ENCODE measurements at places on chromosomes 3 and 15.

DNA sequence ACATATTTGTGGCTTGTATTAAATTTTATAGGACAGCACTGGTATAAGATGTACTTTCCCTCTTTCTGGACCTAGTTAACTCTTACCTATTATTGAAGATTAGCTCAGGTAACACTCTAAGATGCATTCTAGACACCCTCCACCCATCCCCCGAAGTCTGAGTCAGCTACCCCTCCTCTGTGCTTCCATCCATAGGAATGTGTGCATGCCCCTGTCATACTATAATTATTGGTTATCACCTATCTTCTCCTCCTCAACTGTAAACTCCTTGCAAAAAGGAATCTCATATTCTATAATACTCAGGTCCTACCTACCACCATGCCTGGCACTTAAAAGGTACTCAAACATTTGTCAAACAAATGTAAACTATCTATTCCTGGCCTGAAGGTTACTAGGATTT lies 3.0 kb downstream of the PEAK1 start:
- no peak for DNase-seq

DNA sequence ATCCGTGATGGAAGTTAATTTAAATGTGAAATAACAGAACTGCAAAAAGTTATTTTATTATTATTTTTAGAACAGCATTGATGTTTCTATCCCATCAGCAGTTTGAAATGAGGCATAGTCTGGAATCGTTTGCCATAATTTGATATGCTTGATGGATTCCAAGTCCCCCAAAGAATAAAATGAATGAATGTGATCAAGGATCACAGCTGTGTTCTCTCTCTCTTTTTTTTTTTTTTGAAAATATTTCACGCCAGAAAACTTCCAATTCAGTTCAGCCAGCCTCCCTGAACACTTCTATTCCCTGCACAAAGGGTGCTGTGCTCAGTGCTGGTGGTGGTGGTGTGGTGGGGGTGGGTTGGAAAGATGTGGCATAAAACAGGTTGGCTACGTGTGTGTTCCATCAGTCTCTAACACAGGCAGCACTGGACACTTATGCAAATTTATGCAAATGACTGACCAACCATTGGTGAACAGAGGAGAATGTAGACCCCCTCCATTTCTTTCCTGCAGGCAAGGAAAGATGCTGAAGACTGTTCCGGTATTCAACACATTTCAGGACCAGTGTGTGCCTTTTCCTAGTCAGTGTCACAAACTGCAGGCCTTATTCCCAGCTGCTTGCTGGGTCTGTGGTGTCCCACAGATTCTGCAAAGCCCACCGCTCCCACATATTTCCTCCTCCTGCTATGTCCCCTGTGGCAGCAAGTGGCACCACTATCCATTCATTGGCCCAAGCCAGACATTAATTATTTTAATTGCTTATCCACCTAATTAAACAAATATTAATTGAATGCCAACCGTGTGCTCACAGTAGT lies 10.6 kb downstream of the ARNT2 start:
- DNase-seq = no peak

DNA sequence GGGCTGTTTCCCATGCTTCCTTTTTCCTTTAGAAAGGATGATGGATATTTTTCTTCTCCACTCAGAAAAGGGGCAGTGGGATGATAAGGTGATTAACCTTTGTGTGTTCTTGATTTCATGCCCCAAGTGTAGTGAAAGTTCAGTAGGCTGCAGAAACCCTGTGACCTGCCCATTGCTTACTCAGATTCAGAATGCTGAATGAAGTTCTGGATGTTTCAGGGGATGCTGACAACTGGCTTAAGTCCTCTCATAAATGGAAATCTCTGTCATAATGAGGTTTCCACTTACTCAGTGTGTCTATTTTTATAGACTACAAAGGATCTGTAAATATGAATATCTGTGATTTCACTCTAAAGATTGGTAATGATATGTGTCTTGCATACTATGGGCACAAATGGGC lies 471.3 kb upstream of the TPRG1 start:
- DNase-seq = no peak

DNA sequence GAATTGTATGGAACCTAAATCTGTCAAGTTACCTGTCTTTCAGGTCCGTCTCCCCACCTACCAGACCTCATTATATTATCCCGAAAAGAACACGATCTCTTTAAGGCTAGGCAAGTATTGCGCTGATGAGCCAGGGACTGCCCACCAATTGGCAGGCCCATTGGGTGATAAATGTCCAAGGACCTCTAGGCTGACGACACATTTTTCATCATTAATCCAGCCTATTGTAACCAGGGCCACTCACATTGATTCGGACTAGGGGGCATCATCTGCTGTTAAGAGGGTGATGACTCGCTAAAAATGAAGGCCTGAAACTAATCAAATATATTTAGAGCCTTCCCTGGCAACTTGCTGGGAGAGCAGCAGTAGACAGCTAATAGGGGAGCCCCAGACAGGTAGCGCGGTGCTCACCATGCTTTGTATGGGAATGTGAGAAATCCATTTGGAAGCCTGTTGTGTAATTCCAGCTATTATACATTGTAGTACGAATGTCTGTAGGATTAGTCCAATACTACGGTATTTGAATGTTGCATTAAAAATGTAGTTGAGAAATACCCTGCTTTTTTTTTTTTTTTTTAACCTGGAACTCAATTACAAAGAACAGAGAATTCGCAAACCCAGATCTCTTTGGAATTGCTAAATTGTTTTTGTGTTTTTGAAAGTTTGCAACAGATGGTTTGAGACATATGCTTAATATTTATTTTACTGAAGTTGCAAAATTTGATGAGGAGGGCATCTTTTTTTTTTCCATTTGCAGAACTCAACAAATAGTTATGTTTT lies 156.1 kb downstream of the ROBO2 start:
- DNase-seq = no peak

GRCh38 chr15:70319466-70319865 lies 221.7 kb upstream of the TLE3 start:
- no peak for DNase-seq

DNA sequence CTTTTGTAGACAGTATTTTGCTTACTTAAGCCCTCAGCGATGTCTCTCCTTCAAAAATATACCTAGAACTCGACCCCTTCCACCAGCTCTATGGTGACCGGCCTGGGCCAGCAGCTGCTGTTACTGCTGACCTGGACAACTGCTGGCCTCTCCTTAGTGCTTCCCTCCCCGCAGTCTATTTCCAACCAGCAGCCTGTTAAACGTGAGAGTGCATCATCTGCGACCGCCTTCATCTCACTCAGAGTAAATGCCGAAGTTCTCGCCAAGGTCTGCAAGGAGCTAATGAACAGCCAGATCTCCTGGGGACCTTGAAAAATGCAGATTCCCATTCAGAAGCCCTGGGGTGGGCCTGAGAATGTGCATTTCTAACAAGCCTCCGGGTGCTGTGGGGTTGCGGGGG lies 86.7 kb downstream of the RPLP1 start:
- no peak for DNase-seq

GRCh38 chr15:88401996-88402656 lies 65.1 kb downstream of the MRPL46 start:
- DNase-seq = no peak

- no peak for DNase-seq
Observed at GRCh38 chr15:47715856-47716445, 1.4 kb upstream of the SEMA6D start.

Data from activated CD4-positive, alpha-beta T cell treated with anti-CD3 and anti-CD28 coated beads for 1 hour (primary cell).